Vagina (tissue), 2 donors: ENCODE measurements at places on chromosomes 13 and 19.

DNA sequence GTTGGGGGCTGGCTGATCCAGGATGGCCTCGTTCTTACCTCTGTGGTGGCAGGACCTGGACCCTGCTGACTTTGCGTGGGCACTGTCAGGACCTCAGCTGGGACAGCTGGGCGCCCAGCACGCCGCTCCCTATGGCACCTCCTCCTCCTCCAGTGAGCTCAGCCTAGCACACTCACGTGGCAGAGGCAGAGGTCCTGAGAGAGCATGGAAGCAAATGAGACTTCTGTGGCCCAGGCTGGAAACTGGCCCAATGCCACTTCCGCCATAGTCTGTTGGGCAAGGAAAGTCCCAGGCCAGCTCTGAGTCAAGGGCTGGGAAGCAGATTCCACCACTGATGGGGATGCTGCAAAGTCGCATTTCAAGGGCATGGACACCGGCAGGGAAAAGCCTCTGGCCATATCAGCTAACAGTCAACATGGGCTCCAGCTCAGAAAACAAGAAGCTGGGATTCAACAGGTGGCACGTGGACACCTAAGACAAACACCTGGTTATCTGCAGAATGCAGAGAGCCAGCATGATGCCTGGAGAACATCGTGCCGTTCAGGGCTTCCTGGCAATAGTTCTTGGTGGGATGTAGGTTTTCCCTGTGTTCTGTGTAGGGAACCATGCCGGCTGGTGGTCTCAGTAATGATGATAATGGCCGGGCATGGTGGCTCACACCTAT is 16.7 kb downstream of the MYBPC2 start:
- no peaks in the 10 kb centered on the region for H3K36me3 ChIP-seq
- H3K27me3 ChIP-seq = no peaks in the 10 kb centered on the region
- no peaks in the 10 kb centered on the region for H3K4me1 ChIP-seq
- H3K4me3 ChIP-seq = no peak overlapping the region
- no peak for DNase-seq
- H3K27ac ChIP-seq = no peak overlapping the region

GRCh38 chr13:72541674-72542073 is 185.8 kb downstream of the MZT1 start:
- H3K27me3 ChIP-seq = no peaks in the 10 kb centered on the region
- no peak overlapping the region for H3K27ac ChIP-seq
- no peak overlapping the region for H3K4me3 ChIP-seq
- H3K36me3 ChIP-seq = no peaks in the 10 kb centered on the region

- H3K36me3 ChIP-seq = no peaks in the 10 kb centered on the region
- no peaks in the 10 kb centered on the region for H3K27me3 ChIP-seq
- no peak overlapping the region for H3K27ac ChIP-seq
- no peak for DNase-seq
- no peak overlapping the region for H3K4me3 ChIP-seq
Measured at GRCh38 chr19:54262066-54262465, 5.0 kb upstream of the LILRB5 start.

GRCh38 chr19:46967578-46968032 is 52.0 kb upstream of the NPAS1 start:
- H3K36me3 ChIP-seq = peaks cover 7% of the 10 kb centered on the region
- no peak overlapping the region for H3K4me3 ChIP-seq
- H3K4me1 ChIP-seq = peaks cover 35% of the 10 kb centered on the region
- DNase-seq = no peak
- no peak overlapping the region for H3K27ac ChIP-seq

DNA sequence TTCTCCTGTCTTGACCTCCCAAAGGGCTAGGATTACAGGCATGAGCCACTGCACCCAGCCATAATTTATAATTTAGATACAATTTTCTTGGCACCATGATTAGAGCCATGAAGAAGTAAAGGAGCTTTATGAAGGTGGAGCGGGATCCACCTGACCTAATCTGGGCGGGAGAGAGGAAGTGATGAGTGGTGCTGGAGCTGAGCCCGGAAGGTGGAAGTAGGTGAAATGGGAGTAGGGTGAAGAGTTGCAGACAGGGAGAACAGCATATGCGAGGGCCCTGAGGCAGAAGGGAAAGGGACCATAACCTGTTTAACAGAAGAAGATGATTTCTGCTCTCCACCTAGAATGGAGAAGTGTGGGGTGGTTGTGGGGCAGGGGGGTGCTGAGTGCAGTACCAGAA is 4.2 kb downstream of the BLOC1S3 start:
- H3K4me1 ChIP-seq = peaks cover 30% of the 10 kb centered on the region
- no peaks in the 10 kb centered on the region for H3K27me3 ChIP-seq
- H3K36me3 ChIP-seq = no peaks in the 10 kb centered on the region

GRCh38 chr19:12867120-12868099 is 13.8 kb downstream of the DNASE2 start:
- H3K27ac ChIP-seq = no peak overlapping the region
- no peaks in the 10 kb centered on the region for H3K27me3 ChIP-seq
- DNase-seq = no peak
- H3K36me3 ChIP-seq = no peaks in the 10 kb centered on the region
- H3K4me1 ChIP-seq = peaks cover 11% of the 10 kb centered on the region

DNA sequence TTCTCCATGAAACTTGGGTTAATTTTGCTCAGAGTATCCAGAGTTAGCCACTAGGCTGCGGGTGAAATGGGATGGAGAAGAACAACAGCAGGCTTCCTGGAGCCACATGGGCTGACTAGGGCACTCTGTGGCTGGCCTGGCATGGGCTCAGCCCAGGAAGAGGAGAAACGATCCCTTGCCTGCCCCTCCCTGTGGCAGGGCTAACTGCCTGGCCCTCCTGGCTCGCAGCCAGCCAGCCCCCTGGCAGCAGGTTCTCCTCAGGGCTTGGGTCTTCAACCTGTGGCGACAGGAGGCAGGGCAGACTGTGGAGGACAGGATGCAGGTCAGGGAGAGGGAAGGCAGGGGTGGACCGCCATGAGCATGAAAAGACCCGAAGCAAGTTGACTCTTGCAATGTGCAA is 78.7 kb upstream of the GPR183 start:
- H3K4me3 ChIP-seq = no peak overlapping the region
- no peaks in the 10 kb centered on the region for H3K27me3 ChIP-seq
- H3K4me1 ChIP-seq = peaks cover 7% of the 10 kb centered on the region

- H3K27me3 ChIP-seq = no peaks in the 10 kb centered on the region
- H3K4me3 ChIP-seq = no peak overlapping the region
- no peaks in the 10 kb centered on the region for H3K36me3 ChIP-seq
- H3K4me1 ChIP-seq = no peaks in the 10 kb centered on the region
Measured at GRCh38 chr19:28644169-28644775, 568.7 kb downstream of the UQCRFS1 start.

GRCh38 chr13:65414187-65414586 is 1815.9 kb downstream of the PCDH9 start:
- no peaks in the 10 kb centered on the region for H3K27me3 ChIP-seq
- no peak for DNase-seq
- H3K27ac ChIP-seq = no peak overlapping the region
- no peak overlapping the region for H3K4me3 ChIP-seq

DNA sequence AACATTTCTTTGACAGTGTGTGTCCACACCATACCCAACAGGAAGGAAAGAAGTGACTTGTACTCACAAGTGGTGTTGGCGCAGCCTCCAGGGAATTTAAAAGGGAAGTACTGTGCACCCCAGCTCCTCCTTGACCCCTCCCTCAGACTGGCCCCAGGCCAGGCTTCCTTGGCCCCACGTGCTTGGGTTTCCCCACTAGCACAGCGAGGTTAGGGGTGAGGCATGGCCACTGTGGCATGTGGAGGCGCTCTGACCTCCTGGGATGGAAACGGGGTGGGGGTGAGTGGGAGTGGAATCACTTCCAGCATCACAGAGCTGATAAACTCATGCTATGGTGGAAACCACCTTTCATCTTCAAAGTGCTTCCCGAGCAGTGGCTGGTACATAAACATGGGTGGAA is 168.6 kb downstream of the ZNF536 start:
- no peak overlapping the region for H3K4me3 ChIP-seq
- no peaks in the 10 kb centered on the region for H3K36me3 ChIP-seq
- no peaks in the 10 kb centered on the region for H3K4me1 ChIP-seq

DNA sequence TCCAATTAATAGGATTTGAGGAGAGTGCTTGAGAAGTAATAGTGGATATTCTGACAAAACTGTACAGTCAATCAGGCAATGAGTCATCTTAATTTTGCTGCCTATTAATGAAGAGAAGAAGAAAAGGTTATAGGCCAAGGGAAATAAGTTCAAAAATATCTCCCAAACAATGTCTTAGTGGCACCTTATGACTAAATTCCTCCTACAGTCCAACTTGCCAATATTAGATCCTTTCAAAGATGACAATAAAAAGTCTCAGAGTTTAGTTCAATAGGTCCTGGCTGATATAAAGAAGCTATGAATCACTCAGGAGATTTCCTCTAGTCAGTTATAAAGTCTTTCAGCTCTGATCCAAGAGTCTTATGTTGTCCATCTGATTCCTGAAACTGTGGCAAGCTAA is 27.9 kb downstream of the UGGT2 start:
- H3K36me3 ChIP-seq = no peaks in the 10 kb centered on the region
- H3K4me1 ChIP-seq = no peaks in the 10 kb centered on the region
- H3K27me3 ChIP-seq = no peaks in the 10 kb centered on the region
- H3K27ac ChIP-seq = no peak overlapping the region

DNA sequence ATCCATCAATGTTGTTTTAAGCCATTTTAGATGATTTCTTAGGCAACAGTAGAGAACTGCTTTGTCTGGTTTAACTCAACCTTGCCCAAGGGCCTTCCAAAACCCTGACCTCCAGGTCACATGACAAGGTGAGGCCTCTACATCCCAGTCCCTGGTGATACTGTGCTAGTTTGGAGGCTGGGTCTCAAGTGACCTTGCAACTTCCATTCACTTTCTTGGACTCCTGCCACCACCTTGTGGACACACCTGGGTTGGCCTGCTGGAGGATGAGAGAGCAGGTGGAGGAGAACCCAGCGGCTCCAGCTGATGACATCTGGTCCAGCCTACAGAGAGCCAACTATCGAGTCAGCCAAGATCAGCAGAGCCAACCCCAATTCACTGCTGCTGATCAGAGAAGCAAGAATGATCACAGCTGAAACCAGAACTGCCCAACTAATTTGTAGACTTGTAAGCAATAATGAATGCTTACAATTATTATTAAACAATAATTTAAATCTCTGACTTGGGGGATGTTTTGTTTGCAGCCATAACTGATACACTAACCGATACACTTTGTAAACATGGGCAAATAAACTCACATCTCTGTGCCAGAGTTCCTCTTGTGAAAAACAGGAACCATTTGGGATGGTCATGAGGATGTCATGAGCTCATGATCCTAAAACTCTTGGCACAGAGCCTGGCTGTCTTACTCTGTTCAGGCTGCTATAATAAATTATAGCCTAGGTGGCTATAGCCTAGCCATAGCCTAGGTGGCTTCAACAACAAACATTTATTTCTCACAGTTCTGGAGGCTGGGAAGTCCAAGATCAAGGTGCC is 11.5 kb downstream of the FAM187B start:
- no peak for DNase-seq
- no peaks in the 10 kb centered on the region for H3K36me3 ChIP-seq
